SJCRH30 (cell line): ENCODE measurements at places on chromosomes 4 and X.

DNA sequence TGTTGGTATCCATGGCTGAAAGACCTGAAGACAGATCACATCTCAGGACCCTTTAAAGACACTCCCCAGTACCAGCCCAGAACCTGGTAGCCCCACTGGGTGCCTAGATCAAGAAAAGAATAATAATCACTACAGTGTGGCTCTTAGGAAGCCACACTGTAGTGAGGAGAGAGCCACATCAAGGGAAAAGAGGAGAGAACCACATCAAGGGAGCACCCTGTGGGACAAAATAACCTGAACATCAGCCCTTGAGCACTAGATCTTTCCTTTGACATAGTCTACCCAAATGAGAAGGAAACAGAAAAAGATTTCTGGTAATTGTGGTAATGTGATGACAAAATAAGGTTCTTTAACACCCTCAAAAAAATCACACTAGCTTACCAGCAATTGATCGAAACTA lies 15.3 kb downstream of the RTL3 start:
- DNase-seq = no peak

DNA sequence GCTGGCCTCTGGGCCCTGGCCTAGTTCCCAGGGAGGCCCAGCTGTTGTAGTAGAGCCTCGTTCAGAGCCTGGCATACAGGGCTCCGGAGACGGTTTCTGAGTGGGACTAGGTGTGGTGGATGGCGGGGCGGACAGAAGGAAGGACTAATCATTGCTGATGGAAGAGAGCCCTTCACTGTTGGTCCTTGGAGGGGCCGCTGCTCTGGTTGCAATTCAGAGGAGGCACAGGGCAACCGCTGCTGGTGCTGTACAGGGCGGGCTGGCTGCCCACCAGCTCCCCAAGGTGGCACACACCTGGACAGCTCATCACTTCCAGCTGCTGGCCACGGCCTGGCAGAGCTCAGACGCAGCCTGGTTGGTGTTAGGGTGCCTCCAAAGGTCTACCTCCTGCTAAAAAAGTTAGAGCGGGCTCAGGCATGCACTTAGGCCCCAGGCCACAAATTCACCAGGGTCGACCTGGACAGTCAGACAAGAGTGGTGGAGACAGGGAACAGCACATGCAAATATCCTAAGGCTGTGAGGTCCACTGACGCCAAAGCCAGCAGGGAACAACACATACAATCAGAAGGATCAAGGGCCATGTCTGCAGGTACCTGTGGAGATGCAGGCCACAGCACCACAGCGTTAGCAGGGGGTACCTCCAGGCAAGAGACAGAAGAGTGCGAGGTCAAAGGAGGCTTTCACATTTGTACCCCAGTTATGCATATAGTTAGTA lies 7.5 kb upstream of the RNF4 start:
- no peak for DNase-seq

GRCh38 chrX:52979993-52980392 lies 21.7 kb upstream of the FAM156A start:
- DNase-seq = no peak

GRCh38 chr4:126338548-126338947 lies 1023.8 kb downstream of the FAT4 start:
- DNase-seq = no peak
